ENCODE measurements at places on chromosomes 6 and 20. TPM values are rescaled to one million over a fixed set of nuclear protein-coding genes. Genes with fewer than 3 reads are reported as not detected.

- no peak overlapping the region for H3K27ac ChIP-seq
- DNase-seq, result no peak
- peaks cover 6% of the 10 kb centered on the region for H3K27me3 ChIP-seq
- no peaks in the 10 kb centered on the region for H3K4me1 ChIP-seq
- no peaks in the 10 kb centered on the region for H3K36me3 ChIP-seq
These were observed 188.0 kb upstream of the CDYL start for GRCh38 chr6:4588163-4588562.

DNA sequence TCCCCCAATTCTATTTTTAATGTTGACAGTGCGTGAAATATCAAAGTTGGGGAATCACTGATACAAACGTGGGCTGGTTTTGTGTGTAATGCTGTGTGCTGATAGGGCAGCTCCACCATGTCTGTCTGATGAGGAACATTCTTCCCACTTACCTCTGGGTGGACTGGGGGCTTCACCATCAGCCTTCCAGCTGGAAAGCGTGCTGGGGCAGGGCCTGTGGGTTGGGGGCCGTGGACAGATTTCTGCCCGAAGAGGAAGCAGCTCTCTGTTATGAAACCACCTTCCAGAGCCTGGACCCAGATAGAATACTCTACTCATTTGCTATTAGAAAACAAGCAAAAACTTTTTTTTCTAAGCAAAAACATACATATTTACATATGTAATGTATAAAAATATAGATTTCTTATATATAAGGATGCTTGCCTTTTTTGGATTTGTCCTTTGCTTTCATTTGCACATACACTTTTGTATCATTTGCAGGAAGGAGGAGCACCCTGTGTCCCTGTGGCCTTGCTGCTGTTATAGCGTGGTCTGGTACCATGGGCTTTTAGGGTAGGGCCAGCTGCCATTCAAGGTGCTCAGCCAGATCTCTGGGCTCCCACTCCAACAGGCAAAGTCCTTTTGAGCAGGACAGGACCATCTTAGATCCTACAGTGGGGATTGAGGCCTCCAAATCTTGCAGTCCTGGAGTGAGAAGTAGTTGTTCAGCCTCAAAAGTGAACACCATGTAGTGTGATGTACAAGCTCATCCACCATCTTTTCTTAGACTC lies 48.1 kb downstream of the DUSP22 start:
- DNase-seq, result no peak
- peak overlapping the region; percentile 79 for H3K27ac ChIP-seq
- peaks cover 22% of the 10 kb centered on the region for H3K36me3 ChIP-seq
- H3K4me3 ChIP-seq, result peak overlapping the region; percentile 26
- peaks cover 89% of the 10 kb centered on the region for H3K4me1 ChIP-seq

FOXF2 gene
- total RNA-seq, result not detected

SPEF1 gene
- total RNA-seq, result 0.18 TPM

DNA sequence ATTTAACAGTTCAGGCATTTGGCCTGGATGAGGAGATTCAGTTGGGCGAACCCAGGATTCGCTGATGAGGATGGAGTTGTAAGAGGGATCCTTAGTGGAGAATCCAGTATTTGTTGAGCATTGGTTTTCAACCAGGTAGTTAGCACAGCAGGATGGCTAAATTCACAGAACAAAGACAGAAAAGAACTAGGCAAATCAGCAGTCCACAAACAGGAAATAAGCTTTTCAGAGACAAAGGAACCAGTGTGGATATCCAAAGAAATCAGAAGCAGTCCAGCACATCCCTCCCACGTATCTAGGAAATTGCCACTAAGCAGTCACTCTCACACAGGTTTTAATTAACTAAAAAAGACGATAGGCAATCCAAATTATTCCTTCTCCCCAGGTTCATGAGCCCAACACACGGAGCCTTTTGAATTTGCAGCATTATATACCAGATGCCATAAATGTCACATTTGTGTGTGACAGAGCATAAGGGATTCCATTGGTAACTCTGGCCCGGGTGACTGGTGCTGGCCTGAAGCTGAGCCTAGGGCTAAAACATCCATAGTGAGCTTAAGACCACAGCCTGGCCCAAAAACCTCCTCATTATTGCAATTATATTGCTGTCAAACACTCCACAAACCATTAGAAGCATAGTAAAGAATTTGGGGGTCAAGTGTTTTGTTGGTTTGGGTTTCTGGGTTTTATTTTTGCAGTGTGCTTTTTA lies 131.5 kb downstream of the SOBP start:
- DNase-seq, result no peak
- peaks cover 3% of the 10 kb centered on the region for H3K36me3 ChIP-seq
- peaks cover 51% of the 10 kb centered on the region for H3K4me1 ChIP-seq
- no peak overlapping the region for H3K4me3 ChIP-seq

DNA sequence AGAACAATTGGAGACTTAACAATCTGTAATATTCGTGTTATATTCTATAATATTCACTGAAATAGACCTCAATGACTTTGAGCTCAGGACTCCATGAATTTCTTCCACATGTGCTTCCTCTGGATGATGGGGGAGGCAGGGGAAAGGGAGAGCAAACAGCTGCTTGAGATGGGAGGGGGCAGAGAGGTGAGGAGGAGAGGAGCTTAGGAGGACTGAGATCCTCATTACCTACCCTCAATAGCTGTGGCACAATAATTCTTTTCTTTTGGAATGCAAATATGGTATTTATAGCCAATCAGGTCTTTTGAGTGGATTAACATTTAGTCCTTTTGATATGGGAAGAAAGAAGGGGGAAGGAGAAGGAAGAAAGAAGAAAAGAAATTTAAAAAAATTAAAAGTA lies 64.1 kb upstream of the ZNF217 start:
- H3K27ac ChIP-seq, result no peak overlapping the region
- DNase-seq, result no peak
- H3K27me3 ChIP-seq, result no peaks in the 10 kb centered on the region
- peaks cover 70% of the 10 kb centered on the region for H3K4me1 ChIP-seq
- H3K4me3 ChIP-seq, result no peak overlapping the region

- peak overlapping the region; percentile 77 for H3K27ac ChIP-seq
- no peaks in the 10 kb centered on the region for H3K27me3 ChIP-seq
- no peak overlapping the region for H3K4me3 ChIP-seq
- no peak for DNase-seq
These were observed 107.1 kb upstream of the BACH2 start for GRCh38 chr6:90403489-90404381.

GRCh38 chr20:37945091-37945547 lies 42.2 kb downstream of the VSTM2L start:
- peak; percentile 3 for DNase-seq
- H3K4me3 ChIP-seq, result no peak overlapping the region
- H3K27ac ChIP-seq, result no peak overlapping the region
- no peaks in the 10 kb centered on the region for H3K4me1 ChIP-seq
- H3K27me3 ChIP-seq, result peaks cover 3% of the 10 kb centered on the region
- H3K36me3 ChIP-seq, result no peaks in the 10 kb centered on the region

GRCh38 chr20:32357375-32357868 lies 709 bp upstream of the ASXL1 start:
- H3K4me1 ChIP-seq, result peaks cover 65% of the 10 kb centered on the region
- peak overlapping the region; percentile 100 for H3K27ac ChIP-seq
- no peaks in the 10 kb centered on the region for H3K27me3 ChIP-seq

- no peak overlapping the region for H3K27ac ChIP-seq
- no peaks in the 10 kb centered on the region for H3K36me3 ChIP-seq
- H3K27me3 ChIP-seq, result peaks cover 3% of the 10 kb centered on the region
- no peaks in the 10 kb centered on the region for H3K4me1 ChIP-seq
These were observed 51.6 kb downstream of the FAM184A start for GRCh38 chr6:119026822-119027221.

TPX2 gene
- total RNA-seq, result 159 TPM

DNA sequence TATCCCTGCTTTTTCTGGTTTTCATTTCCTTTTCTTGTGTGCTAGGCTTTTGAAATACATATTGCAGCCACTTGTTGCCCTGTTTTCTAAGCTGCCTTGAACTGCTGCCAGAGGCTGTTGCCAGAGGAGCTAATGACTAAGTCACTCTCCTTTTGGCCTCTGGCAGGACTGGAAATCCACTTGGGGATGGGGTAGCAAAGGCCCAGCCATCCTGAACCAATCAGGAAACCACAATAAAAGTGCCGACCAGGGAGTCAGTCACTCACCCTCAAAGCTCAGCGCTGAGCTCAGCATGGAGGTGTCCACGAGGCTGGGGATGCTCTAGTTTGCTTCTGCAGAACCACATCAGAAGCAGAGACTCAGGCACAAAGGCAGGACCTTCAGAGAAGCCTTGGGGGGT lies 813.0 kb downstream of the DHX35 start:
- H3K4me1 ChIP-seq, result no peaks in the 10 kb centered on the region
- no peak for DNase-seq
- H3K4me3 ChIP-seq, result no peak overlapping the region

DNA sequence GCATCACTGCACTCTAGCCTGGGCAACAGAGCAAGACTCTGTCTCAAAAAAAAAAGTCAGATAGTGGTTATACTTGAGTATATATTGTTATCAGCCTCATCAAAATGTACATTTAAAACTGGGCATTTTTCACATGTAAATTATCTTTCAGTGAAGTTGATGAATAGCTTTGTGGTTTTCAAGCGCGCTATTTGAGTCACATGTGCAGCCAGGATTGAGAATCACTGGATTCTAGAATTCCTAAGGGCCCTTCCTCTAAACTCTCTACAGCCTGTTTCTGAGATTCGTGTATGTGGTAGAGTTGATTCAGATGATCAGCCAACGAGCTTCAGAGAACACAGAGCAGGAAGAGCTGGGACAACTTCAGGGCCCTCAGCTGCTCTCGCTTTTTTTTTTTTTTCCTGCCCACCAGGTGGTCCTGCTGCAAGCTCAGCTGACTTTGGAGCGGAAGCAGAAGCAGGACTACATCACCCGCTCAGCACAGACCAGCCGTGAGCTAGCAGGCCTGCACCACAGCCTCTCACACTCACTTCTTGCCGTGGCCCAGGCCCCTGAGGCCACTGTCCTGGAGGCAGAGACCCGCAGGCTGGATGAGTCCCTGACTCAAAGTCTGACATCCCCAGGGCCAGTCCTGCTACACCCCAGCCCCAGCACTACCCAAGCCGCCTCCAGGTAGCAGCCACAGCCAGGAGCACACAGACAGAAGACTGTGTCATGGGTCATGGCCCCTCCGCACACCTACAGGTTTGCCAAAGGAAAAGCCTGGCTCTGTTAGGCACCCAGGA lies 18.3 kb downstream of the C20orf173 start:
- DNase-seq, result no peak
- H3K4me1 ChIP-seq, result peaks cover 15% of the 10 kb centered on the region
- no peak overlapping the region for H3K27ac ChIP-seq
- no peak overlapping the region for H3K4me3 ChIP-seq
- H3K27me3 ChIP-seq, result no peaks in the 10 kb centered on the region

PRDM13 gene
- total RNA-seq, result not detected

- no peak overlapping the region for H3K4me3 ChIP-seq
- no peak for DNase-seq
- no peak overlapping the region for H3K27ac ChIP-seq
- no peaks in the 10 kb centered on the region for H3K27me3 ChIP-seq
These were observed 19.5 kb downstream of the PHACTR2 start for GRCh38 chr6:143697076-143697800.

GRCh38 chr6:112007805-112008204 lies 46.1 kb upstream of the CCN6 start:
- no peaks in the 10 kb centered on the region for H3K27me3 ChIP-seq
- H3K4me3 ChIP-seq, result no peak overlapping the region
- no peak overlapping the region for H3K27ac ChIP-seq
- no peaks in the 10 kb centered on the region for H3K36me3 ChIP-seq

AURKA gene
- total RNA-seq, result 107 TPM

GRCh38 chr6:121338366-121338765 lies 4.1 kb upstream of the TBC1D32 start:
- H3K27ac ChIP-seq, result no peak overlapping the region
- H3K4me1 ChIP-seq, result peaks cover 19% of the 10 kb centered on the region
- peaks cover 6% of the 10 kb centered on the region for H3K27me3 ChIP-seq
- no peaks in the 10 kb centered on the region for H3K36me3 ChIP-seq
- no peak for DNase-seq

RAB44 gene
- total RNA-seq, result not detected

DNA sequence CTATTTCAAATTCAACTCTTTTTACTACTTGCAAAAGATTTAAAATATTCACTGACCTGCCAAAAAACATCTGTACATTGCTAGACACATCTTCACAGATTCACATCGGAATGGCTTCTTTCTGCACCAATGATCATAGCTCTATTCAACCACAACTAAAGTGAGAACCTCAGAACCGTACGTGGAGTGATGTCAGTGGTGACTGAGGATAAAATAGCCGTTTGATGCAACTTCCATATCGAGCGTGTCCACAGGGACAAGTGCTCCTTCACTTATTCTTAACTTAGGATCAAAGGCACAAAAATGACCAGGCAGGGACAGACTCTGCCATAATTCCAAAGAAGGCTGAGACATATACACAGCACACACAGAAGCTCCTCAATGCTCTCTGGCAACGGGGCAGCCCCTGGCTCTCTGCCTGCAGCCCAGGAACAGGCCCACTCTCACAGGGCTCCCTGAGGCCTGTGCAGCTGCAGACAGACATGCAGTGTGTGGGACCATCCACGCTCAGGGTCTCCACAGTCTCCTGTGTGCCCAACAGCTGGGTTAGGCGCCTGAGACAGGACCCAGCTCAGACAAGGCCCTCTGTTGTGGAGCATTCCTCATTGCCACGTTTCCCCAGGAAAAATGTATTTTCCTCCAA lies 22.8 kb downstream of the FYN start:
- H3K4me3 ChIP-seq, result peak overlapping the region; percentile 8
- no peaks in the 10 kb centered on the region for H3K27me3 ChIP-seq
- DNase-seq, result no peak
- H3K36me3 ChIP-seq, result peaks cover 22% of the 10 kb centered on the region

DNA sequence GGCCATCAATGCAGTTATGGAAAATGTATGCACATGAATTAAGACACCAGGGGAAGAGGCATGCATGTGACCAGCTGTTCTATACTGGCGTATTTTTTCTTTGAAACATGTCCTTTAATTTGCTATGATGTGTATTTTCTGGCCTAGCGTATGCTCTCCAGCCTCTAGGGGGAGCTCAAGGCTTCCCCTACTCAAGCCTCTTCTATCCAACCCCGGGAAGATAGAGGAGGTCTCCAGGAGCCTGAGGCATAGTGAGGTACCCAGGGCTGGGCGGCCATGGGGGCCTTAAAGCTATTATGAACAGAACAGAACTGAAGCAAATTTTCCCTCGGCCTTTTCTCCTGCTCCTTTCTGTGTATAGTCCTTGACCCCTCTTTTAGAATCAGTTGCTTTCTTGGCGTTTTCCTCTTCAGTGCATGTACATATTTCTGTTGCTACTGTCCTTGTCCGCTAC lies 528.9 kb downstream of the MAFB start:
- no peak overlapping the region for H3K27ac ChIP-seq
- no peaks in the 10 kb centered on the region for H3K4me1 ChIP-seq
- no peaks in the 10 kb centered on the region for H3K36me3 ChIP-seq

GRCh38 chr6:116314878-116315277 lies 35.1 kb upstream of the TSPYL1 start:
- DNase-seq, result no peak
- no peak overlapping the region for H3K27ac ChIP-seq
- H3K4me1 ChIP-seq, result no peaks in the 10 kb centered on the region

FKBP5 gene
- 53.8 TPM for total RNA-seq

GRCh38 chr6:43636308-43636659 lies 644 bp downstream of the MAD2L1BP start:
- peaks cover 38% of the 10 kb centered on the region for H3K36me3 ChIP-seq
- no peak for DNase-seq
- no peaks in the 10 kb centered on the region for H3K27me3 ChIP-seq

Data from activated CD8-positive, alpha-beta memory T cell treated with anti-CD3 and anti-CD28 coated beads, Interleukin-2, amount 10 ng/mL, durations not matched to agents 7 days and 5 days (primary cell).